ENCODE measurements at places on chromosomes 3 and 15. TPM values are rescaled to one million over a fixed set of nuclear protein-coding genes. Genes with fewer than 3 reads are reported as not detected.

Gene CCR3
- 2.4 TPM for total RNA-seq

Gene NUP210
- total RNA-seq: 150 TPM

Gene KCNMB3
- total RNA-seq: 0.79 TPM

Gene AGTR1
- not detected for total RNA-seq

Data from naive thymus-derived CD4-positive, alpha-beta T cell (primary cell).